ENCODE measurements at places on chromosomes 2 and 18.

- no peak for DNase-seq
Observed at GRCh38 chr2:168355779-168356476, 100.1 kb upstream of the CERS6 start.

DNA sequence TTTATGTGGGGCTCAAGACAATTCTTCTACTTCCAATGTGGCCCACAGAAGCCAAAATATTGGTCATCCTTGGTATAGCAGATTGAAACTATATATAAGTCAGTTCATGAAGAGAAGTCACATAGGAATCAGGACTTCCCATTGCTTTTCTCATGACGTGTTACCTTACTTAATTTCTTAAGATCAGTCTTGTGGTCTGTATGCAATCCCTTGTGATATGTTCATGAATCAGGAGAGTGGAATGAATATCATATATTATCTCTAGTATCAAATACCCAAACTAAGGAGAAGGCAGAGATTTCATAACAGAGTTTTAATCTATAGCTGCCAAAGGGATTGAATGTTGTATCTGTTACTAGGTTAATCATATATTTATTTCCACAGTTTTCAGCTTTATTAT lies 1390.4 kb downstream of the SUCLG1 start:
- DNase-seq = no peak

DNA sequence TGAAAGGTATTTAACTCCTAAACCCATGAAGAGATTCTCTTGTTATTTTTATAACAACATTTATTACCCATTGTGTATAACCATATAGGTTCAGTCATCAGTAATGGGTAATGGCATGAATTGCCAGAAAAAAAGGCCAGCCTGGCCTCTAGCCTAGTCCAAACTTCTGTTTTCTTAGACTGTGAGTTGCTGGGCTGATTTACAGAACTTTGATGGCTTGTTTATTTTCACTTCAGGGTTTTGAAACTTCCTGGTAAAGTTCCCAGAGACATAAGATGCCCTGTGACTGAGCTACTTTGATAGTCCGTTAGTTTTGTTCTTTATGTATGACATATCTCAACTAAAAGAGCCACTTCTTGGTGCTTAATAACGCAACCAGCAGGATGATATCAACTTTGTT lies 164.8 kb downstream of the METTL4 start:
- no peak for DNase-seq

GRCh38 chr2:16321872-16322271 lies 343.8 kb downstream of the CYRIA start:
- no peak for DNase-seq

- no peak for DNase-seq
Observed at GRCh38 chr2:65227020-65227455, 593 bp upstream of the ACTR2 start.

DNA sequence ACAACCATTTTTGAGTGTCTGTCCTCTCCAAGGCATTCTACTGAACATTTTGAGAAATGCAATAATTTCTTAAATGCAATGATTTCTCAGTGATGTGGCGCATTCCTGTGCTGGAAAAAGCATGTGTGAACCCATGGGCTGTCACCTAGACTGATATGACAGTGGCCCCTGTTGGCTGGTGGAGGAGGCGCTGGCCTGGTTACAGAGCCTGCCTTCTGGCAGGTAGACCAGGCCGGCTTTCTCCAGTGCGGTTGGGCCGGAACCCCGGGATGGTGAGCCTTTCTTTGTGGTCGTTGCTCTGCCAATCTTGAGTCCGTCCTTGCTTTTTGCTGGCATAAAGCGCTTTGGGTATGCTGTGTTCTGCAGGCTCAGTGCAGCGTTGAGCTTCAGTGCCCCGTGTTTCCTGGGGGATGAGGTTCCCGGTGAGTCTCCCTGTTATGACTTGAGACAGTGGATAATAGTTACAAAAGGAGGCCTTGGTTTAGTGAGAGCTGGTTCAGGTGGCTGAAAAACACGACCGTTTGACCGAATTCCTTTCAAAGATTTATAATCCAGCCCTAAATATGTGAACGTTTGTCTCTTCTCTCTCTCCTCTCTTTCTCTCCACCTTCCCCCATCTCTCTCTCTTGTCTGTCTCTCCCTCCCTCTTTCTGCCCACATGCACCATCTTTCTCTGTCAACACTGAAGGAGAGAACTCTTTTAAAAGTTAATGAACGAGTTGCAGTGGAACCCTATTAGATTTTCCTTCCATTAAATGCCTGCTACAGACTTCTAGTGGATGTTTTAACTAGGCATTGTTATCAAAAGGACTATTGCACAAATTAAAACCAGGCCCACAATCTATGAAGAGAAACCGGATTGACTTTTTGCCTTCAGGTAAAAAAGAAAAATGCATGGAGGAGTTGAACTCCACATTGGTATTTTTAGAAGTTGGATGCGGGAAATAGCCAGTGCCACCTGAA lies 34.0 kb downstream of the TSHZ1 start:
- no peak for DNase-seq

GRCh38 chr2:161077367-161078210 lies 82.6 kb upstream of the TANK start:
- DNase-seq = no peak

DNA sequence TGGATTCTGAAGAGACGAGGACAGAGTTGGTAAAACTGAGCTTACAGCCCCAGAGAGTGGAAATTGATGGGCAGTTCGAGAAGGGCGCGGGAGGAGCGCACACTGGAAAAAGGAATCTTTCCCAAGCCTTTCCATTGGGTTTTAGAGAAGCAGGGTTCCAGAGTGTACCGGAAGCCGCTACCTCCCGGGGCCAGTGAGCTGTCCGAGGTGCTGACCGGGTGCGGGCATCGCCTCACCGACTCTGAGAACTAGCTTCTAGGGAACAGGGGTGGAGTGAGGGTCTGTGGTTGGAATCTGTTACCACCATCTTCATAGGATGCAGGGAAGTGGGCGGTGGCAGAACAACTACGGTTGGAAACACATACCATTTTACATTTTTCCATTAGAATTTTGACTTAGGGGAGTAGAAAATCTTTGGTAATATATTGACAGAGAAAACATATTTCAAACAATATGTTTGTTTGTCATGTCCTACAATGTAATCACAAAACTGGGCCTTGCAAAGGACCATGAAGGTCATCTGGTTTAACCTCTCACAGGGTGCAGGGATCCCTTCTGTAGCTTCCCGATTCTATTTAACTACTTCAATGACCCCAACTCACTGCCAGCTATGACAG lies 724 bp downstream of the NMS start:
- DNase-seq = no peak

- no peak for DNase-seq
Observed at GRCh38 chr2:223474893-223475292, 127.3 kb downstream of the SCG2 start.

DNA sequence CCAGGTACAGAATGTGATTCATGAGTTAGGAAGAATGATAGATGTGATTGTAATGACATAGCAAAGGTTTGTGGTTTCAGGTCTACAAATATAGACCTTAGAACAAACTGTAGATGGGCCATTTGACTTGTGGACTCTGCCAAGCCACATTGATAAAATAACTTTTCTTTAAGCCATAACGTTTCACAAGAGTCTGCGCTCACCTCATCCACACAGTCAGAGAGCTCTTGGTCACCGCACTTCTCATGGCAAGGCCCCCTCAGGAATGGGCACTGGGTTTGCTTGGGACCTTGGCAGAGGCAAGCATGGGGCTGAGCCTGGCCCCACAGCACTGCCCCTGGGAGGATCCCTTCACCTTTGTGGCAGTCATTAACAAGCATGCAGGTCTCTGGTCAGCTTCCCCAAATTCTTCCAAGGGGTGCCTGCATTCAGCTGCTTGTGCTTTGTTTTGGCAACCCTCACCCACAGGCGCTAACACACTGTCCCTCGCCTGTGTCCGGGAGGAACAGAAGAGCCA lies 14.0 kb downstream of the ARMC9 start:
- no peak for DNase-seq

GRCh38 chr2:27569398-27569797 lies 13.4 kb upstream of the ZNF512 start:
- no peak for DNase-seq

DNA sequence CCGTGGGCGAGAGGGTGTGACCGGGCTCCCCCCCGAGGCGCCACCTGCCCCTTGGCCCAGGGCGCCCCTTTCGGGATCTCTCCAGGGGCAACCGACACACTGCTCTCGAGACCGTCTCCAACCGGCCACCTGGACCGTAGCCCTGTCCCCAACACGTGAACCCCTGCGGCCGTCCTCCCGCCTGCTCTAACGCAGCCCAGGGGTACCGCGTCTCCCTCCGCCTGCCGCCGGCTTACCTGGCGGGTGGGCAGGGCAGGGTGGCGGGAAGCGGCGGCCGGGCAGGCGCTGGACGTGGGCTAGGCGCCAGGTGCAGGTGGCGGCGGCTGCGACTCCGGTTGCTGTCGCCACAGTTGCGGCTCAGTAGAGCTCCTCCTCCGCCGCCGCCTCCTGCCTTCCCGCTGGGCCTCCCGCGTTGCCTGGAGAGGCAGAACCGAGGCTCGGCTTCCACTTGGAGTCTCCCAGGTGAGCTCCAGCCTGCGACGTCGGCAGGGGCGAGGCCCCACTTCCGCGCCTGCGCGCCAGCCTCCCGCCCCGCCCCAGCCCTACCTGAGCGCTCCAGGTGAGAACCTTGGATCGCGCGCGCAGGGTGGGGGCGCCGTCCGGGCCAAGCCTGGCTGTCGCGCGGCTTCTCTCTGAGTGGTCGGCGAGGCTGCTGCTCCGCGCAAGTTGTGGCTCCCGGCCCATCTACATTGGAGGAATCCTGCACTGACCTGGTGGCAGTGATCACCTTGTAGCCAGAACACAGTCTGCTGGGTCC lies at the start of gene GALNT3:
TSS of gene GALNT3 (minus strand) at position 469 of the 757 bp plus-strand sequence. CDS start 23,547 bp downstream, outside the sequence.
- DNase-seq = no peak

DNA sequence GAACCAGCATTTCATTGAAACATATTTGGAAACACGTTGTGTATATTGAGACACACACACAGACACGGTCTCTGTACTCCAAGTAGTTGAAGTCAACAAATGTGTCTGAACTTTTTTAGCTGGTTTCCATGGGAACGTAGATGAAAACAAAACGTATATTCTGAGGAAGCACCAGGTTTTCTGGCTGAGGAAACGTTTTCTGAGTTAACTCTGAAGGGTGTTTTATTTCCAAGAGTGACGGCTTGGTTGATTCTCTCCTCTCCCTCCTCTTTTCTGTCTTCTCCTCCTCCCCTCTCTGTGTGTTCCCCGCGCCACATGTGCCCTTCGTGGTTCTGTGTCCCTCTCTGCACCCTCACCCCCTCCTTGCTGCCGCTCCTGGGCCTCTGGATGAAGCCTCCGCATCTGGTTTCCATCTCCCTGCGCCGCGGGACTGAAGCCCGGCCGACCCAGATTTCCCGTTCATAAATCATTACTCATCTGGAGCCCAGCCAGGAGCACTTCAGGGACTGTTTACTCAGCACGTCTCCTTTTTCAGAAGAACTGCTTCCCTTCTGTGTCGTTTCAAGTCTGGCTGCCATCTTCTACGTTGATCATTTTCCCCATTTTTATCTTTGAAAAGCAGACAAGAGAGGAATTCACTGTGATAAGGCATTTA lies 122.7 kb downstream of the COL6A3 start:
- no peak for DNase-seq

GRCh38 chr2:201261906-201262305 lies 1.6 kb downstream of the CASP8 start:
- DNase-seq = no peak

DNA sequence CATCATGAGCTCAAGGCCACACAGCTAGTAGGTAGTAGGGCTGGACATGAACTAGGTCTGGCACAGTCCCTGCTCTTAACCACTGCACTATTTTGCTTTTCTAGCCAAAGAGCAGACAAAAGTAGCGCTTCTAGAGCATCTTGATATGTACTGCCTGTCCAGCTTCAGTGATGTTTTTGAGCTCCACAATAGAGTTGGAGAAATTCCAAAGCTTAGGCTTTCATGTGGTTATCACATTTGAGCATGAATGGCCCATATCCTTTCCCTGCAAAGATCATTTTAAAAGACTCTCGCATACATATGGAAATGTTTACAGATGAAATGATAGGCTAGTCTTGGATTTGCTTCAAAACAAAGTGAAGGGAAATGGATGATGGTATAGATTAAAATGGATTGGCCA lies 128.7 kb downstream of the MAP3K20 start:
- DNase-seq = no peak

- DNase-seq = no peak
Observed at GRCh38 chr18:61833387-61833786, 59.4 kb downstream of the RNF152 start.

DNA sequence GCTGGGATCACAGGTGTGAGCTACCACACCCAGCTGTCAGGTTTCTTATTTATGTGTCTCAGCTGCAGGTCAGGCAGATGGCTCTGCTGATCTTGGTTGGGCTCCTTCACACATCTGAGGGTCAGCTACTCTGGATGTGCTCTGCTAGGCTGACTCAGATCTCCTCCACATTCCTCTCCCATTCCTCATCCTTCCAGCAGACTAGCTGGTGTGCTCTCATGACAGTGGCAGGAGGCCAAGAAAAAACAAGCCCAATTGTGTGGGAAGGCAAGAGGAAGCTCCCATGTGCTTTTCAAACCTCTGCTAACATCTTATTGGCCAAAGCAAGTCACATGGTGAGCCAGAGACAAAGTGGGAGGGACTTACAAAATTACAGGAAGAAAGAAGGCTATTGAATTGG lies 11.7 kb upstream of the MSH6 start:
- no peak for DNase-seq

DNA sequence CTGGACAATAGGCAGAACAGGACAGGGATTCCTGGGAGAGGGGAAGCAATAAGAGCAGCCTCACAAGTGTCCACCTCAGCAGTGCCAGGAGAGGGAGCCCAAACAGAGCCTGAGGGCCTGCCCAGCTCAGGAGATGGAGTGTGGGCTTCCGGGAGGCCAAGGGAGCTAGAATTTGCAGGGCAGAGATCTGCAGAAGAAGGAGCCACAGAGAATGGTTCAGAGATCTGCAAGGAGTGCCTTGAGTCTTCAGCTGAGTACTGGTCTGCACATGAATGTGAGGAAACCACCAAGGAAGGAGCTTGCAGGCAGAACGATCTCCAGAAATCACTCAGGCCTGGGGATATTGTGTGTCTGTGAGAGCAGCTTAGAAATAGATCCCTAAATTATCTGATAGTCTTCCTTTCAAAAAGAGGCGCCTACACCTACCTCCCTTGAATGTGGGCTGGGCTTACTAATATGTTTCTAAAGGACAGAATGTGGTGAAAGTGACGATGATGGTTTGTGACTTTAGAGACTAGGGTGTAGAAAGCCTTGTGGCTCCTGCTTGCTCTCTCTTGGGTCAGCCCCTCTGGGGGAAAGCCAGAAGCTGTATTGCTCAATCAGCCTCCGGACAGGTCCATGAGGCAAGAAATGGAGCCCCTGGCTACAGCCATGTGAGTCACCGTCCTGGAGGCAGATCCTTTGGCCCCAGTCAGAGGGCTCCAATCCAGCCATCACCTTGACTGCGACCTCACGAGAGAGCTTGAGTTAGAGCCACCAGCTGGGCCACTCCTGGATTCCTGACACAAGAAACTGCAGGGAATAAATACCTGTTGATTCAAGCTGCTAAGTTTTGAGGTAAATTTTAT lies 7.6 kb upstream of the LPIN1 start:
- no peak for DNase-seq

- DNase-seq = no peak
Observed at GRCh38 chr18:77300579-77300978, 50.9 kb downstream of the GALR1 start.

DNA sequence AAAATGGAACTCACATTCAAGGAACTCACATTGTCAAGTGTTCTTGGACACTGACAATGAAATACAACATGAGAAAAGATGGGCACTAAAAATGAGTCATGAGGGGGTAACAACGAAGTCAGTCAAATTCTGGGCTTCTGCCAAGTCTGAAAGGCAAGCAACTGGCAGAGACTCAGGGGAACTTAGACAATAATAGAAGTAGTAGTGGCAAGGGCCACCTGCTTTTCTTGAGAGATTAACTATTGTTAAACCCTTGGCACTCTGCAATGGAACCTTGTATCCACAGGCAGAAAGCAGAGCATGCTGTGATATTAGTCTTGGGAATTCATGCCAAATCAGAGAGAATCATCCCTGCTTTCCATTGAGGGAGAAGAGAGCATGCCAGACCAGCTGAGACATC lies 382.6 kb upstream of the CDH2 start:
- DNase-seq = no peak

Measured in cortex of kidney (tissue), 1 donor.